AG08395 (cell line): ENCODE measurements at places on chromosomes 5 and 9.
A peak's percentile ranks its signal among the peaks of the same experiment; 100 is the strongest.

DNA sequence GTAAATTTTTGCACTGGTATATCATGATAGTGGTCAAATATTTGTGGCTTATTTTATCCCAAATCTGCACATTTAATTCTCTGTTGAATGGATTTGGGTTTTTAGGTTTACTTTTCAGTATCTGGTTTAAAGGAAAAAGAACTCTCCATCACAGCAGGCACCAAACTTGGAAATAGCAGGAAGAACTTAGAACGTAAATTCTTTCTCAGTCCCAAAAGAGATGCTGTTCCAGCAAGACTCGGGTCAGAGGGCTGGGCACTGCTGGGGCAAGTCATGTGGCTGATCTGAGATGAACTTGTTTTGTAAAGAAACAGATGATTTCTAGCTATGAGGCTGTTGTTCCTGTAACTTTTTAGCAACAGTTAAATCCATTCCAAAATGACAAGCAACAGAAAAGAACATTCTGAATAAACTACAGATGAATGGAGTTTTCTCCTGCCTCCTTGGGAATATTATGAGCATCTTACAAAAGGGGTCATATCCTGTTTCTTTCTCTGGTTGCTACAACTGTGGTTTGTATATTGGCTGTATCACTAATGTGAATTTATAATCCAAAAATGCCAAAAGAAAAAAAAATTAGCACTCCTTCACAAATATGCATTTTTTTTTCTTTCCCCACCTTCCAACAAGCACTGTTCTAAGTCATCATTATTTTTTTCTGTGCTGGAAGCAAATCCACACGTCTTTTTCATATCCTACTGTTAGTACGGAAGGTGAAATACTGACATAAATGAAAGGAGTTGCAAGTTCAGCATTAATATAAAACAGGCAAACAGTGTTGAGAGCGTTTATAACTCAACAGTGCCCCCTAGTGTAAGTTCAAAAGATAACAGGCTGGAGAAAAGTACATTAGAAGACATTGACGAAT lies 31.1 kb downstream of the OR2K2 start:
- DNase-seq: peak; percentile 60

GRCh38 chr9:128077847-128078503 lies 9.9 kb downstream of the SLC25A25 start:
- no peak for DNase-seq

- no peak for DNase-seq
These were observed 46.9 kb upstream of the HSD17B4 start for GRCh38 chr5:119405419-119405818.

DNA sequence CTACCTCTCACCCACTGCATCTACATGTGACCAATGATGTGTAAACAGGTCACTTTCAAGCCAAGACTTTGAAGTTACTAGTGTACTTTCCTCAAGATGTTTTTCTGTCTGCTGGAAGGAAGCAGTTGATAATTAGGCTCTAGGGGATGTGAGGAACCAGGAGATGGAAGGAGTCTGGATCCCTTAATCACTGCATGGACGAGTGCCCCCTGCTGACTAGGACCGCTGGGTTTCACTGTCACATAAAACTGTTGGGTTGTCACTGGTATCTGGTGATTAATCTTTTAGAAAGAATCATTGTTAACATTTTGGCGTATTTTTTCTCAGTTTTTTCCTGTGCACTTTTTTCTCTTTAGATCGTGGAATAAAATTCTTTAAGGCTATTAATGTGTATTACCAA lies 79.5 kb downstream of the SREK1 start:
- DNase-seq: no peak

DNA sequence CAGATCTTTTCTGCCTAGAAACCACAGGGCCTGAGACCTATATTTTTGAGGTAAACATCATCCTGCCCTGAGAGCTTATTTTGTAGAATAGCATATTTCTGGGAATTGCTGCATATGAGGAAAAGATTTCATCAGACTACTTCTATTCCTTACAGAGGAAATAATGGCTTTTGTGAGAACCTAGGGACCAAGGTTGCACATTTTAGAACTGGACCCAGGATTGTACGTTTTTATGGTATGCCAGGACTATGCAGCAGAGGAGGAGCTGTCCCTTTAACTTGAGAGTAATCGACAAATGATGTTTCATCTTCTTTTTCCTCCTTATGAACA lies 2.2 kb upstream of the ALDH1A1 start:
- DNase-seq: no peak

DNA sequence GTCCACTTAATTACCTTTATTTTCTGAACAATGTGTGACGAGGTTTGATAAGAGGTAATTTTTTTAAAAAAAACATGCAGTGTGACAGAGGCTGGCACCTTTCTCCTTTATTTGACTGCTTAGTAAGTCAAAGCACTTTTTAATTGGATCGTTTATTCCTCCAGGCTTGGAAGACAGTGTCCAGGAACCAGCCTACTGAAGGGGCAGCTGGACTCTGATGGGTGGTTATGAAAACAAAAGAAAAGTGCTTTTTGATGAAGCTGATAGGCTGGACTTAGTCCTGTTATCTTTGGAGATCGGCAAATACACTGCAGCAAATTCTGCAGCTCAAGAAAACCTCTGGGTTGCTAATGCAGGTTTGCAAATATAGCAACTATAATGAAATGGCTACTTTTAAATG lies 141.7 kb downstream of the DCP2 start:
- DNase-seq: no peak

DNA sequence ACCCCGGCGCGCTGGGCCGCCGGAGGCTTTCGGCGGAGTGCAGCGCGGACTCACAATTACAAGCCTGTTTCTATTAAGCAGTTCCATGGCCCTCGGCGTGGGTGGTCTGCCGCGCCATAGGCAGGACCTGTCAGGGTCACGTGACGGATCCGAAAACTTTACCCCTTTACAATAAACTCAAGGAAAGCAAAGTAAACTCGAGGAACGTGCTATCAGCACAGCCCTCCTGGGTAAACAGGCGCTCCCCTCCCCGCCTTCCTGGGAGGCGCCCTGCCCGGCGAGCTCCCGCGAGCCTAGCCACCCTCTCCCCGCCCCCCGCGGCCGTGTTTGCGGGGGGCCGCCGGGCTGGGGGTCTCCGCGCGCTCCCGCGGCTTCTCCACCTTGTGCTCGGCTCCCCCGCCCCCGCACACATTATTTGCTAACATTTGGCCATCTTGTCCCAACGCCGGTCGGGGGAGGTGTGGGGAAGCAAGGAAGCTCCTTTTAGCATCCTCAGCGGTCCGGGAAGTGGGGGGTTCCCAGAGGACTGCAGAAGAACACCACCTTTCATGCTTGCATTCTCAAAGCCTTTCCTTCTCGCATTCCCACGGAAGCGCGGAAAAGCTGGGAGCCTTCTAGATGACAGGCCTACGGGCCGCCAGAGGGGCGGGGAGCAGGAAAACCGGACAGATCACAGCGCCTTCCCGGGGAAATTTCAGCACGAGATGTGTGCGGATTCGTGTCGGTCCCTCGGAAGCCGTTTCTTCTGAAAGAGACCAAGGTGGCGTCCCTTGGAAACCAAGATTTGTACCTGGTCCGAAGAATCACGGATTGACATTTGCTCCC lies at the start of gene PTCH1:
TSS of gene PTCH1 (minus strand) at position 238 of the 825 bp plus-strand sequence.
- peak; percentile 34 for DNase-seq

DNA sequence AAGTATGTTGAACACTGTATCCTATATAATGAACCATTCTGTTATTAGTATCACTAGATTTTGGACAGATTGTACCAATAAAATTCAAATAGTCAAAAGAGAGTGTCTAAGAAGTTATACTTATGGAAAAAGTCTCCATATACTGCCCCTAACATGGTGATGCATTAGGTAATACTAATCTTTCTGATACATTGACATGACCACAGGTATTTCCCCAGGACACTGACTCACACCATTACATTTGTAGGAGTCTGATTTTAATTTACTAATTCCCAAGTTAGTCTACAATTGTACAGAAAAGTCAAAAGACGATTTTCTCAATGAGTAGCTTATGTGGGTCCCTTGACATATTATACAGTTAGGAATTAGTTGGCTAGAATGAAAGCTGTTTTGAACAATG lies 593.8 kb downstream of the ISL1 start:
- DNase-seq: no peak

- DNase-seq: no peak
These were observed 732 bp upstream of the MCIDAS start for GRCh38 chr5:55227664-55228430.

- no peak for DNase-seq
These were observed 100.4 kb downstream of the RGS3 start for GRCh38 chr9:113563826-113564497.
